ENCODE measurements at places on chromosomes 3 and 15. TPM values are rescaled to one million over a fixed set of nuclear protein-coding genes. Genes with fewer than 3 reads are reported as not detected.
A peak's percentile ranks its signal among the peaks of the same experiment; 100 is the strongest.

CCR2 gene
- total RNA-seq, result not detected

MUC20 gene
- 38.8 TPM for total RNA-seq

DNA sequence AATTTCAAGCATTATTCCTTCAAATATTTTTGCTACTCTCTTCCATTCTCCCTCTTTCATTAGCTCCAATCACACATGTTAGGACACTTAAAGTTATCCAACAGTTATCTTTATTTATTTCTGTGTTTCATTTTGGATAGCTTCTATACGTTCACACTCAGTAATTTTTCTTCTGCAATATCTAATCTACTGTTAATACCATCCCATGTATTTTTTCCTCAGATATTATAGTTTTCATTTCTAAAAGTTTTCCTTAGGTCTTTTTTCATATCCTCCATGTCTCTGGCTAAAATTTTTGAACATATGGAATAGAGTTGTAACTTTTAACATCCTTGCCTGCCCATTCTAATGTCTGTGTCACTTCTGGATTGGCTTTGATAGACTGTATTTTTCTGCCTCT lies 73.4 kb downstream of the CTNNB1 start:
- no peaks in the 10 kb centered on the region for H3K4me1 ChIP-seq
- no peak overlapping the region for H3K4me3 ChIP-seq
- H3K27ac ChIP-seq, result no peak overlapping the region
- no peaks in the 10 kb centered on the region for H3K36me3 ChIP-seq
- no peak for DNase-seq

DNA sequence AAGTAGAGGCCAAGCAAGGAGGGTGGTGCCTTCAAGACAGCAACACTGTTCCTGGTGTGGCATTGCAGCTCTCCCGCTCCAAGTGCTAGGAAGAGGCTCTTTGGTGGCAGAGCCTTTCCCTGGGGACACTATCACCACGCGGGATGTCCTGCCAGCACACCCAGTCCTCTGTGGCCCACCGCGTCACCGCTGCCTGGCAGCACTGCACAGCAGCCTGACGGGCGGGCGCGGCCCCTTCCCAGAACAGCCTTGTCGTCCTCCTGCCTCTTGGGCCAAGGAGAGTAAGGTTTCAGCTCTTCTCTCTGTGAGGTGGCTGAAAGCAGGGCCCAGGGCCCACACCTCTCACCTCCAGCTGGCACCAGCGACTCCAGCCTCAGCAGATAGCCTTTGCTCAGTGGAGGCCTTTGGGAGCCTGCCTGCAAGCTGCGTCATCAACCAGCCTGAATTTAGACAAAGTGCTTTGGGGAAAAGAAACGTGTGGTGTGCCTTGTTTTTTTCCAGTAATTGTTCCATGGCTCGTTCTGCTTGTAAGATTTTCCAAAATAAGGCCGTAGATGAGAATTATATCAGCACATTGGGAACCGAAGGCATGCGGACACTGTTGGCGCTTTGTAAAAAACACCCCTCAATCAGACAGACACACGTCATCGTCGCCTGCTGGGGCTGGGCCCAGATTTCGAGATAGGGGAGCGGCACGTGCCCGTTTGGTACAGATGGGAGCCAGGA lies 65.0 kb downstream of the AAGAB start:
- peak overlapping the region; percentile 77 for H3K27ac ChIP-seq
- H3K36me3 ChIP-seq, result peaks cover 100% of the 10 kb centered on the region
- H3K4me3 ChIP-seq, result no peak overlapping the region
- no peaks in the 10 kb centered on the region for H3K27me3 ChIP-seq
- peaks cover 32% of the 10 kb centered on the region for H3K4me1 ChIP-seq

SCAP gene
- total RNA-seq, result 223 TPM

DNA sequence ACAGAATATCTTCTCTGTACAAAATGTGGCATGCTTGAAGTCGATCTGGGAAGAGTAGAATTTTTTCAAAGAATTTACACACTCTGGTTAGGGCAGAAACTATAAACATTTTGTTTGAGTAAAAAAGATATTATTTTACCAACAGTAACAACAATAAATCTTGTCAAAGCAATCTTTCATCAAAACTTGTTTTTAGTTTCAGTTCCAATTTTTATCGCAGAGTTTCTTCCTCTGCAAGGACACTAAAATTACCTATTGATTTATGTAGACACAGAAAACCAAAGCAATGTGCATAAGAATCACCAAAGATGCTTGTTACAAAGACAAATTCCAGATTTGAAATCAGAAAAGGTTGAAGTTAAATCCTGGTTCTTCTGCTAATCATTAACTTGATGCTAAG lies 61.9 kb downstream of the CGGBP1 start:
- H3K36me3 ChIP-seq, result no peaks in the 10 kb centered on the region
- no peak overlapping the region for H3K4me3 ChIP-seq
- no peaks in the 10 kb centered on the region for H3K27me3 ChIP-seq
- H3K27ac ChIP-seq, result no peak overlapping the region
- no peak for DNase-seq

DNA sequence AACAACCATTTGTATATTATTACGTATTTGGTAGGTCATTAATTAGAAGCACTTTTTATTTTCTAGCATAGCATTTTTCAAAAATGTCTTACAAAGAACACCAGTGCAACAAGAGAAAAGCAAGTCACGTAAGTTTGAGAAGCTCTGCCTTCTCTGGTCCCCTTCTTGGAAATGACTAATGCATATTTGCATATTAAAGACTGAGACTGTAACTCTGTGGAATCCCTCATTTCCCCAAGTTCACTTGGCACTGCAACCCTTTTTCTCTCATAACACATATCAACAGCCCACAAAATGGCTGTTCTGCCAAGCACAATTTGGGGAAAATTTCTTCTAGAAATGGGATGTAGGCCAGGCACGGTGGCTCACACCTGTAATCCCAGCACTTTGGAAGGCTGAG lies 176.3 kb downstream of the ERC2 start:
- H3K36me3 ChIP-seq, result no peaks in the 10 kb centered on the region
- no peak overlapping the region for H3K4me3 ChIP-seq
- no peak overlapping the region for H3K27ac ChIP-seq
- DNase-seq, result no peak
- no peaks in the 10 kb centered on the region for H3K4me1 ChIP-seq

DNAH1 gene
- 29.8 TPM for total RNA-seq
